Hematopoietic multipotent progenitor cell treated with erythropoietin and hydrocortisone succinate and interleukin-3 and kit ligand, for 8 days (in vitro differentiated cells): ENCODE measurements at places on chromosomes 16 and 17.

GRCh38 chr16:7629571-7629970 is 296.9 kb downstream of the RBFOX1 start:
- DNase-seq: no peak

DNA sequence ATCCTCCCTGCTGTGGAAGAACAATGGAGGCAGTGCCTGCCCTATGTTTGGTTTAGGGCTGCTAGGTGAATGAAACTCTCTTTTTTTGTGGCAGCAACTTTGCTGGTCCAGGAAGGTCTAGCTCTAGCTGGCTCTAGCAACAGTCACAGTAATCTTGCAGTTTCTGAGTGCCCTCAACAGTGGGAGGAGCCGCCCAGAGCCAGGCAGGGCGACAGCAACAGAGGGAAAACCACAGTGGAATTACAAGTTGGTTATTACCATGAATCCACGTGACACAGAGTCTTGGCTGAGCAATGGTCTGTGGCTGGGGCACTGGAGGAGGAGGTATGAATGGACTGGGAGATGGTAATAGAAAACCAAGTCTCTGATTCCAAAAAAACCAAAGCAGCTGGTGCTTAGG is 10.3 kb downstream of the HSPB9 start:
- peak; percentile 77 for DNase-seq

- no peak for DNase-seq
Observed at GRCh38 chr16:50525716-50526115, 22.5 kb upstream of the NKD1 start.

GRCh38 chr17:8563981-8564602 is 66.4 kb downstream of the MYH10 start:
- no peak for DNase-seq

- no peak for DNase-seq
Observed at GRCh38 chr17:31442276-31442675, 50.8 kb downstream of the RAB11FIP4 start.

DNA sequence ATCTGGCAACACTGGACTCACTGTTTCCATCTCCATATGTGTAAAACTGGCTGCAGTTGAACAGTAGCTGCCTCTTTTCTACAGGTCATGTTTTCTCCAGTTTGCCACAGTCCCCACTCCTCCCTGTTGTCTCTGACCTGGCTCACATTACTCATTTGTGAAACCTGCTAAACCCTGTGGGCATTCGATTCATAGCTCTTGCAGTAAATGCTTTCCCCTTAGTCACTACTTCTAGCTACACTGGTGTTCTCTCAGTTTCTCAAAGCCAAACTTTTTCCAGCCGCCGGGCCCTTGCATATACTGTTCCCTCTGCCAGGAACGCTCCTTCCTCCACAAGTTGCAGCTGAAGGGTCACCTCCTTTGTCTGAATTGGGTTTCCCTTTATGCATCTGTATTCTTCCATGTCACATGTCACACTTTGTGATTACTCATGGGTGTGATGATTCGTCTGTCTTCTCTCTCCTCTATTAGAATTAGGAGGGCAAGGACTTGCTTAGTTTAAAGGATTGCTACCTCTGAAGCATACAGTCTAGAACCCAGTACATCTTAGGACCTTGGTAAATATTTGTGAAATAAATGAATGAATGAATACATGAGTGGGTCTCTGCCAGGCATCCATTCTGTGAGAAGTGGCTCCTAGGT is 15.0 kb upstream of the MT4 start:
- no peak for DNase-seq

DNA sequence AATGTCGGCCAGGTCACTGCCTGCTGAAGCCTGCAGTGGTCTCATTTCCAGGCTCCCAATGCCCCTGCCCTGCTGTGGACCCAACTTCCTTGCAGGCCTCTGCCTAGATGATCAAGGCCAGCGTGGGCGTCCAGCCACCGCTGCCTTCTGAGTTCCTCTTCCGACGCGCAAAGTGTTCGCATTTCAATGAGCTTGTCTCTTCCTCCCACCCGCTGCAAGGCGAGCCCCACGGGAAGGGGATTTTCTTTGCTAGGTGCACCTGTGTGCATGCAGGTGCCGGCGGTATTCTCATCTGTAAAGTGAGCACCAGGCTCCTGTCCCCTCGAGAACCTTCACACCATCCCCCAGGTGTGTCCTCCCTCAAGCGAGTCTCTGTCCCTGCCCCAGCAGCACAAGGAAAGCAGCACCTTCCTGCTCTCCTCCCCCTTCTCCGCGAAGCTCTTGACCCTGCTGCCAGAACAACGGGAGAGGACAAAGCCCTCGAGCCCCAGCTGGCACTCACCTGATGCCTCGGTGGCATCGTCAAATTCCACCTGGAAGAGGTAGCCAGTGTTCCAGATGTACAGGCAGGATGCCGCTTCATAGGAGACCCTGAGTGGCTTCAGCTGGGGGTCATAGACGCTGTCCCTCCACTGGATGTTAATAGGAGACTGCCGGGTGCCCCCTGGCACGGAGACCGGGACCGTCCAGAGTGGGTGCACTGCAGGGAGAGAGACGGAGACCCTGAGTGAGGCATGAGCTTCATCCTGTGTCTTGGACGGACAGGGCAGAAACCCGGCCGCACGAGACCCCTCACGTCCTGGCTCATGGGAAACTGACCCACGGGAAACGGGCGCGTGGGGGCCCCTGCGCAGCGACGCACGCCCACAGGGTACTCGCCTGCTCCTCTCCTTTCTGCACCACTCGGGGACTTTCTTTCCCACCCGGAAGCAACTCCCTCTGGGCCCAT is 9.8 kb downstream of the CA5A start:
- no peak for DNase-seq

- DNase-seq: peak; percentile 74
Observed at GRCh38 chr16:85612191-85612800, 826 bp upstream of the GSE1 start.

- peak; percentile 24 for DNase-seq
Observed at GRCh38 chr17:63842173-63842539, 329 bp downstream of the SMARCD2 start.

DNA sequence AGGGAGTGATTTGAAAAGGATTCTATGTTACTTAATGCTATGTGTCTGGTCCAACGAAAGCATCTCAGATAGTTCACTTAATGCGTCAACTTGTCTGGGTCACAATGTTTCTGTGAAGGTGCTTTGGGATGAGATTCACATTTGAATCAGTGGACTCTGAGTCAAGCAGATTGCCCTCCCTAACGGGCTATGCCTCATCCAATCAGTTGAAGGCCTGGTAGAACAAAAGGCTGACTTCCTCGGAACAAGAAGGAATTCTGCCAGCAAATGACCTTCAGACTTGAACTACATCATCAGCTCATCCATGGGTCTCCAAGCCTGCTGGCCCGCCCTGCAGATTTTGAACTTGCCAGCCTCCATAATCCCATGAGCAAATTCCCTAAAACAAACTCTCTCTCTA is 15.2 kb downstream of the EMP2 start:
- DNase-seq: no peak

GRCh38 chr16:15843635-15844279 is 13.1 kb downstream of the MYH11 start:
- no peak for DNase-seq

DNA sequence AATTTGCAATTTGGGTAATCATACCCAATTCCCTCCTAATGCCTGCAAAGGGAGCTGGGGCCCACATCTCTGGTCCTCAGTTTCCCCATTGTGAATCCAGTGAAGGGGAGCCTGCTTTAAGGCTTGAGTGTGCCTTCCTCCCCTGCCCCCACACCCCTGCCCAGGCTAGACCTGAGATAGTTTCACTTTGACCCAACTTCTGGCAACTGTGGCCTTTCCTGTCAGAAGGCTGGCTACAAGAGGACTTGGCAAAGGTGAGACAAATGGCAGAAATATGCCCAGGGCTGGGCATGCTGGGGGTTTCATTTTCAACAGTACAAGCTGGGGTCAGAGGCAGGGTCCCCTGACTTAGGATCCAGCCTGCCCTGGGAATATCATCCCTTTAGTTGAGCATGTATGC is 10.0 kb downstream of the SOCS1 start:
- no peak for DNase-seq

DNA sequence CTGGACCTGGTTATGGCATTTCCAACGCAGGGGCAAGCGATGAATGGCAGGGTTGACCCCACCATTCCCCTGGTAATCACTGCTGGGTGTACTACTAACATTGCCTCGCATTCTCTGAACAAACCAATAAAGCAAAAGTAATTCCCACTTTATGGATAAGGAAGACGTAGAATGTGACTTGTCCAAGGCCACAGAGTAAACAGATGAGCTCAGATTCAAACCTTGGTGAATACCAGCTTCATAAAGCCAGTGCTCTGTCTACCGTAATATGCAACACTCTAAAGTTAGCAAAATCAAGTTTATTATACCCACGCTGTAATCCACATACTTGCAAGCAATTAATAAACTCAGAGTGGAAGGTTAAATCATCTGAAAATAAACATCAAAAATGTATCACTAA is 59.6 kb downstream of the ANKFY1 start:
- no peak for DNase-seq

GRCh38 chr17:521183-521525 is 168.5 kb upstream of the RPH3AL start:
- no peak for DNase-seq

DNA sequence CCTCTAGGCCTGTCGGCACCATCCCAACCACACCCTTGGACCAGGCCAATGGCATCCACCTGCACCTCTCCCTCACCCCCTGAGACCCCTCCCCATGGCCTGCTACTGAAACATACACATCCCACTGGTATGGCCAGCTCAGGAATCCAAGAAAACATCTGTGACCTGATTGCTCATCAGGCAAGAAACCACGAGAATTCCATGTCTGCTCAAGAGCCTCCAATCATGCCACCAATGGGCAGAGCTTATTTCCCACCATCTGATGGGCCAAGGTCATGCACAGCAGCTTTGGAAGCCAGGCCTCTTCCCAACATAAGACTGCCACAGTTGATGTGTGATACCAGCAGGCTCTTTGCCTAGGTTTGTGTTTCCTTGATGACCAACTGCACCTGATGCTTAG is 190.1 kb downstream of the C16orf78 start:
- no peak for DNase-seq

- no peak for DNase-seq
Observed at GRCh38 chr17:76953946-76954345, 85.7 kb downstream of the MGAT5B start.

DNA sequence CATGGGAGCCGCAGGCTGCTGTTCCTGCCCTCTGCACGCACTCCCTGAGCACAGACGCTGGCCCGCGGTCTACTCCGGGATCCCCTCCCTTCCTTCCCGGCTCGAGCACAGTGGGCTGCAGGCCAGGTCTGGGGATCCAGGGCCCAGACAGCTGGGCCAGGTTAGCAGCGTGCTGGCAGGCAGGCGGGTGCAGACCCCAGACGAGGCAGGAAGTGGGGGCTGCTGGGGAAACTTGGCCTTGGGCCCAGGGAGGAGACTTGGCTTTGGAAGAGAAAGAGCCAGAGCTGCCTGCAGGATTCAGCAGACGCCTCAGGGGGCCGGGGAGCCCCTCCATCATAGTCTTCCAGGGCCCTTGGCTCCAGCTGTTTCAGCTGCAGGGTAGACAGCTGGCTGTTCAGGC is 30.2 kb upstream of the ABCC3 start:
- DNase-seq: no peak
